ENCODE measurements at places on chromosomes 4 and X. TPM values are rescaled to one million over a fixed set of nuclear protein-coding genes. Genes with fewer than 3 reads are reported as not detected.
A peak's percentile ranks its signal among the peaks of the same experiment; 100 is the strongest.

DNA sequence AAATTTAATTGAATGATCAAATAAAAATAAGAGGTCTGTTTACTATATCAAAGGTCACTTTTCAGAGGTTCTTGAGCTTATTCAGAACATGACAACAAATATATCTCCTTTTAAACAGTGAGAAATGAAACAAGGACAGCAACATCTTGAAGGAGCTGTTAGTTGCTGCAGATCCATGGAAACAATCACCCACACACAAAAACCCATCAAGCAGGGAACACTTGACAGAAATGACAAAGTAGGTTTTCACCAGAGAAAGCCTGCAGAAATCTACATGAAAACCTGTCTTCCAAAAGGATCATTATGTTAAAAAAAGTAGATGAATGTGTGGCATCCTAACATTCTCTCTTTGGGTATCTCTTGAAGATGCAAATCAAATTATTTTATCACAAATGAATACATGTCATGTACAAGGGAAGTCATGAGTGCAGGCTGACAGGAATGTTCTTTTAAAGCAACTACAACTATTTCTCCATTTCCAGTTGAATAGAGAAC lies 203.0 kb downstream of the GRIA2 start:
- DNase-seq, result no peak

The CABS1 gene
- not detected for total RNA-seq

GRCh38 chrX:44997282-44997812 lies 124.4 kb downstream of the KDM6A start:
- DNase-seq, result no peak

DNA sequence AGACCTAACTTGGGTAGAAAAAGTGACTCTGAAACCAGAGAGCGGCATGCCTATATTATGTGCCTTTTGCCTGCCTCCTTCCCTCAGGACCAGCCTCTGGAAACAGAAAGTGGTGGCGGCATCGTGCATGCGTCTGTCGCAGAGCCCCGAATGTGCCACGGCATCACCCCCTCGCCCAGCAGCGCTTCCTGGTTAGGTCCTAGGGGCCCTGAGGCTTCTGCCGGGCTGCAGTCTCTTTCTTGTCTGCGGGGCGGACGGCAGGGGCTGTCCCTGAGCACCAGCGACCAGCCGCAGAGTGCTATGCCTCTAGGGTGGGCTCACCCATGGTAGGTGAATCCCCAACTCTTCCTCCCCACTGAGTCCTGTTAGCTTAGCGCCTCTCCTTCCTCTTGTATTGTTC lies 68.7 kb downstream of the VSIG4 start:
- no peak for DNase-seq

GRCh38 chr4:112316360-112316759 lies 19.2 kb downstream of the ALPK1 start:
- no peak for DNase-seq

DNA sequence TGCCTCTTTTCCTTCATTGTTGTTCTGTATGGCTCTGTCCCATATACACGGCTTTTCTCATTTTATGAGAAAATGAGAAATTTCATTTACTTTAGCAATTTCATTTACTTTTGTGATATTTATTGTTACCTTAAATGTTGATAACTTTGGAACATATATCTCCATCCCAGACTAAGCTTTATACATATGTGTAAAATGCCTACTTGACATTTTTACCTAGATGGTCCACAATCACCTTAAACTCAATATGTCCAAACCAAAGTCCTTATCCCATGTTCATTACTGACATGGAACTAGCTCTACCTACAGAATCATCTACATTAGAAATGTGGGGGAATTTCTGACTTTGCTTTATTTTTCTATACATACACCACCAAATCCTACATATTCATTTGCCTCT lies 590.5 kb upstream of the CT83 start:
- no peak for DNase-seq

DNA sequence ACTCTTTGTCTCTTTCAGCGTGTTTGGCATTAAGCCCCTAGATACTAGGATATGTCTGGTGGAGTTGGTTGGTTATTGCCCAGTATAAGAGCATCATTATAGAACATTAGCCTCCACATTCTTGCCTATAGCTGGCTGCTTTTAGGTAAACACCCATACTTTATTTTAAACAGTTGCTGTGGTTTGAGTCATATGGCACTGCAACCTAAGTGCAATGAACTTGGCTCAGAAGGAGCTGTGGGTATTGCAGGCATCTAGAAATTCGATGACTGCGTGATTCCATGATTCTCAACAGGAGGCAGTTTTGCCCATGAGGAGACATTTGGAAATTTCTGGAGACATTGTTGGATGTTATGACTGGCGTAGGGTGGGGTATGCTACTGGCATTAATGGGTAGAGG lies 49.5 kb downstream of the DCLK2 start:
- DNase-seq, result no peak

- no peak for DNase-seq
Observed at GRCh38 chr4:149765630-149766029, 50.0 kb downstream of the IQCM start.

The KDM6A gene
- 27.6 TPM for total RNA-seq

- DNase-seq, result no peak
Observed at GRCh38 chr4:87811977-87812376, 12.6 kb downstream of the IBSP start.

GRCh38 chr4:66606908-66607307 lies 936.6 kb upstream of the EPHA5 start:
- no peak for DNase-seq

The CFAP99 gene
- not detected for total RNA-seq

DNA sequence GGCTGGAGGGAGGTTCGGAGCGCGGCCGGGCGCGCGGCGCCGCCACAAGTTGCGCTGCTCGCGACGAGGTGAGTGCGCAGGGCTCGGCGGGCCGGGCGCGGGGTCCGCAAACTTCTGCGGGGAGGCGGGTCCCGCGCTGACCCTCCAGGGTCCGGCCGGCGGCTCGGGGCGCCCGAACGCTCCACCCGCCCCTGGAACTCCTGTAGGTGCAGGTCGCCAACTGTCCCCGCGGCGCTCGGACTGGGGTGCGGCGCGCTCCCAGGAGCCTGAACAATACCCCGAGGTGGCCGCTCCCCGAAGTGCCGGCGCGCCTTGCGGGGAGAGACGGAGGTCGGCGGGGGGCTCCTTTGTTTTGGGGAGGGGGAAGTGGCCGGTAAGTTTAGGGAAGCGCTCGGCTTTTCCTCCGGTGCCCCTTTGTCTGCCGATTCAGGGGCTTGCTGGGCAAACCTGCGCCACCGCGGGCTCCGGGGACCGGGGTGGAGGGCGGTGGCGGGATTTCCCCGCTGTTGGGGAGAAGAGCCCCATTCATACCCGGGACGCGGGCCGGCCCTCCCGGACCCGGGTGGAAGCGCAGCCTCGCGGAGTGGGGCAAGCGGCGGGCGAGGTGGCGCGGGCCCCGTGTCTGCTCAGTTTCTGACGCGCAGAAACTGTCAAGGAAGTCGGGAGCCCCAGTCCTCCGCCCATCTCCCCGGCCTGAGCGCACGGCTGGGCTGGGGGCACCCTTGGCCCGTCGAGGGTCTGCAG lies 694 bp downstream of the TBL1X start:
- peak; percentile 15 for DNase-seq

The RNF128 gene
- not detected for total RNA-seq

DNA sequence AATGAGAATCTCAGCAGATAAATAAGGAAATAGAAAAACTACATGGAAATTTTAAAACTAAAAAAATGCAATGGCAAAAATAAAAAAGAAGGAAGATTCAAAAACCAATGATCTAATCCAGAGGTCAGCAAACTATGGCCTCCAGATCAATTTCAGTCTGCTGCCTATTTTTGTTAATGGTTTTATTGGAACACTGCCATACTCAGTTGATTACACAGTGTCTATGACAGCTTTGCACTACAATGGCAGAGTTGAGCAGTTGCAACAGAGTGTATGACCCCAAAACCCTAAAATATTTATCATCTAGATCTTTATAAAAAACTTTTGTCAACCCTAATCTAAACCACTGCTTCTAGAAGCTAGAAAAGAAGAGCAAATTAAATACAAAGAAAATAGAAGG lies 170.3 kb downstream of the RAB28 start:
- DNase-seq, result no peak

- no peak for DNase-seq
Observed at GRCh38 chr4:69995526-69996016, at the start of gene STATH. STATH (plus strand) TSS chr4:69995966; CDS start chr4:69998438, 2,472 bp downstream.

DNA sequence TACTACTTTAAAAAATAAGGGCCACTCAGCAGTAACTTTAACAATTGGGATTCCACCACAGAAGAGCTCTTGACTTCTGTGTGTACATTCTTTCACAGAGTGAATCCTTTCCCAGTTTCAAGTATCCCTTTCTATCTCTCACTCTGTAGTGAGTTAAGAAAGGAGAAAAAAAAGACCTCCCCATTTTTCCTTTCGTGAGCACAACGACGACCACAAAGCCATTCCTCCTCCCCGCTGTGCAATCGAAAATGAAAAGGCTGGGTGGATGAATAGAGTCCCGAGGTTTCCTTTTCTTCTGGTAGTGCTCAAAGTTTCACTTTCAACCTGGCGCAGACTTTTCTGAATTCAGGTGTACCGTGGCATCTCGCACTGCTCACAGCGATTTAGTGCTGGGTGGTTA lies 58.0 kb downstream of the TAB3 start:
- peak; percentile 54 for DNase-seq

DNA sequence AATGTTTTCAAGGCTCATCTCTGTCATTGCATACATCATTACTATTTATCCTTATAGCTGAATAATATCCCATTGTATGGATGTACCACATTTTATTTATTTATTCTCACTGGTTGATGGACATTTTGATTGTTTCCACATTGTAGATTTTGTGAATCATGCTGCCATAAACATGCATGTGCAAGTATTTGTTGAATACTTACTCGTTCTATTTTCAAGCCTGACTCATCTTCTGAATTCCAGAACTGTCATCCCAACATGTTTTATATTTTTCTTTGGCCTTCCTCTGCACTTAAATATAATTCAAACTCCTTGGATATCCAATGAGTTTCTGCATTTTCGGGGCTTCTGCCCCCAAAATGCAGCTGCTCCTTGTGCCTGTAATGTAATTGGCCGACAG lies 77.6 kb downstream of the MXRA5 start:
- no peak for DNase-seq

DNA sequence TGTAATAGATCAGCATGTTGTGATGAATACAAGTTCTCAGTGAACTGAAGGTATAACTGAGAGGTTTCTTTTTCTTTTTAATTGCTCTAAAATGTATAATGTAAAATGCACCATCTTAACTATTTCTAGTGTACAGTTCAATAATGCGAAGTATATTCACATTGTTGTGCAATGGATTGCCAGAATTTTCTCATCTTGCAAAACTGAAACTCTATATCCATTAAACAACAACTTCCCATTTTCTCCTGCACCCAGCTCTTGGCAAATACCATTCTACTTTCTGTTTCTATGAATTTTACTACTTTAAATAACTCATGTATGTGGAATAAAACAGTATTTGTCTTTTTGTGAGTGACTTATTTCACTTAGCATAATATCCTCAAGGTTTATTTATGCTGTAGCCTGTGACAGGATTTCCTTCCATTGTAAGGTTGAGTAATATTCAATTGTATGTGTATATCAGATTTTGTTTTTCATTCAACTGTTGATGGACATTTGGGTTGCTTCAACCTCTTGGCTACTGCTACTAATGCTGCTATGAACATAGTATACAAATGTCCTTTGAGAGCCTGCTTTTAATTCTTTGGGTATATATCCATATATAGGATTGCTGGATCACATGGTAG lies 53.5 kb upstream of the NPFFR2 start:
- DNase-seq, result no peak

GRCh38 chrX:16869393-16870094 lies 618 bp downstream of the RBBP7 start:
- peak; percentile 40 for DNase-seq

DNA sequence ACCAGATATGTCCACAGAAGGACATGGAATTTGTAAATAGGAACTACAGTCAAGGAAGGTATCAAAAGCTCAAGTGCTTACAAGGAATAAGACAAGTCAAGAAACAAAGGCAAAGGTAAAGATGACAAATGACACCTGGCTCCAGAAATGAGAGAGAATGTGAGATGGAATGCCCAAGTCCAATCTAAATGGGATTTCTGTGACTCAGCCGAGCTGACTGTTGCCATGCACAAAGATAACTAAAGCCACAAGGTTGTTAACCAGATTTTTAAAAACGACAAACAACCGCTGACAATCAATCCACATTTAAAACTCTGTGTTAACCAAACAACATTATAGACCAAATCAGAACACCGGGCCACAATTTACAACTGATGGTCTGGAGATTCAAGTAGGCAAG lies 1.1 kb downstream of the NFXL1 start:
- DNase-seq, result no peak

The PNMA6F gene
- not detected for total RNA-seq

The XAGE2 gene
- not detected for total RNA-seq

DNA sequence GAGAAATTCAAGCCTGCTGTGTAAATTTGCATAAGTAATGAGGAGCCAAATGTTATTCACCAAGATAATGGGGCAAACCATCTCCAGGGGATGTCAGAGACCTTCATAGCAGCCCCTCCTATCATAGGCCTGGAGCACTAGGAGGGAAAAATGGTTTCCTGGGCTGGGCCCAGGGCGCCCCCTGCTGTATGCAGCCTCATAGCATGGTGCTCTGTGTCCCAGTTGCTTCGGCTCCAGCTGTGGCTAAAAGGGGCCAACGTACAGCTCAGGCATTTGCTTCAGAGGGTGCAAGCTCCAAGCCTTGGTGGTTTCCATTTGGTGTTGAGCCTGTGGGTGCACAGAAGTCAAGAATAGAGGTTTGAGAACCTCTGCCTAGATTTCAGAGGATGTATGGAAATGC lies 859.3 kb downstream of the RPA4 start:
- no peak for DNase-seq

DNA sequence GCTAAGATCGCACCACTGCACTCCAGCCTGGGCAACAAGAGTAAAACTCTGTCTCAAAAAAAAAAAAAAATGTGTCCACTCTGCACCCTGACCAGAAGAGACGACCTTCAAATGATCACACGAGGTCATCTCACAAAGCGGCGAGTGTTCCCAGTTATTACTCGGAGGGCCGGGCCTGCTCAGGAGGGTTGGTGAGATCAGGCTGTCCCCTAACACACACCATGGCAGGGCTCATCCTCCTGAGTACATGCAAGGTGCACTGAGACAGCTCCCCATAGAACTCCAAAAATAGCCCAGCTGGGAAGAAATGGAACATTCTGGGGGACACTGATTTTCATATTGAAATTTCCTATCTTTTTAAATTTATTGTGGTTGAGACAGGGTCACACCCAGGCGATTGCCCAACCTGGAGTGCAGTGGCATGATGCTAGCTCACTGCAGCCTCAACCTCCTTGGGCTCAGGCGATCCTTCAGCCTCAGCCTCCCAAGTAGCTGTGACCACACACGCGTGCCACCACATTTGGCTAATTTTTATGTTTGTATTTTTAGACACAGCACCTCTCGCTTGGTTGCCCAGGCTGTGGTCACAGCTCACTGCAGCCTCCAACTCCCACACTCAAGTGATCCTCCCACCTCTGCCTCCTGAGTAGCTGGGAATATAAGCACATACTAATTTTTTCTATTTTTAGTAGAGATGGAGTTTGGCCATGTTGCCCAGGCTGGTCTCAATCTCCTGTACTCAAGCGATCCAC lies 51.5 kb downstream of the DHRSX start:
- DNase-seq, result no peak

- DNase-seq, result no peak
Observed at GRCh38 chr4:87982446-87983010, 7.0 kb downstream of the SPP1 start.

The SLITRK4 gene
- total RNA-seq, result not detected

The GUCY1B1 gene
- total RNA-seq, result 0.12 TPM
